NCI-H2081 (cell line): ENCODE measurements at places on chromosomes 2 and 18.

GRCh38 chr2:224401641-224402342 lies at the start of gene FAM124B:
Gene FAM124B (minus strand): TSS chr2:224402107. CDS start chr2:224401768, 339 bp downstream.
- no peak for DNase-seq

- DNase-seq: no peak
These were observed 890.6 kb upstream of the LRRTM1 start for GRCh38 chr2:81195017-81195773.

DNA sequence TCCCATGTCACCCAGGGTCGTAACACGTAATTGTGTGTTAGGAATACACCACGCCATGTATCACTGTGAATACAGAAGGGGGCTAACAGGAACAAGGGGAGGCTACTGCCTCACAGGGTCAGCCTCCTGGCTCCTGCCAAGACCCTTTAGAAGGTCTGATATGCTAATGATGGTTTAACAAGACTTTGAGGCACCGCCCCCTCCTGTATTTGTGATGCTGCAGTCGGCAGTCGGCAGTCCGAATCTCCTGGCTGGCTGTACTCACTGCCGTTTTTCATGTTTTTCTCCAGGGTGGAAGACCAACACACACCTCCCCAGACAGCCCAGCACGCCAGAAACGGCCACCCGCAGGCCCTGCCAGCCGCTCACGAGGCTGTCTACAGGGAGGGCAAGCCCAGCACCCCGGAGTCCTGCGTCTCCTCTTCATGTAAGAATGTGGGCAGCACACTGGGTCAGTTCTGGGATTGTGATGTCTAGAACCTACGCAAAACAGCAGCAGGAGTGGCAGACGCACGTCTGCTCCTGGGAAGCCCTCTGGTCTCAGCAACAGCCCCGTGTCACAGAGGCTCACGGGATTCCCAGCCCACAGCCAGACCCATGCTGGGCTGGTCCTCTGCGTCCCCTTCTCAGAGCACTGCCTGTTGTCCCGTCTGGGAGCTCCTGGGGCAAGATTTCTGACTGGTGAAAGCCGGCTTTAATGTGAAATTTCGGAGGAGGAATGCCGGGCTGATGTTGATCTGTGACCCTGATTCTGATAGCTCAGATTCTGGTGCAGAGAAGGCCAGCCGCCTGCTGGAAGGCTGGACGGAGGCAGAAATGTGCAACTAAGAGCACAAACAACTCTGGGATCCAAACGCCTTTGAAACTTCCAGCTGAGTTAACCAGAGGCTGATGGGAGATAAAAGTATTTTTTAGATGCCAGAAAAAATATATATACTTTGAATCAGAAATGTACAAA lies 39.7 kb upstream of the B3GNT7 start:
- DNase-seq: no peak

DNA sequence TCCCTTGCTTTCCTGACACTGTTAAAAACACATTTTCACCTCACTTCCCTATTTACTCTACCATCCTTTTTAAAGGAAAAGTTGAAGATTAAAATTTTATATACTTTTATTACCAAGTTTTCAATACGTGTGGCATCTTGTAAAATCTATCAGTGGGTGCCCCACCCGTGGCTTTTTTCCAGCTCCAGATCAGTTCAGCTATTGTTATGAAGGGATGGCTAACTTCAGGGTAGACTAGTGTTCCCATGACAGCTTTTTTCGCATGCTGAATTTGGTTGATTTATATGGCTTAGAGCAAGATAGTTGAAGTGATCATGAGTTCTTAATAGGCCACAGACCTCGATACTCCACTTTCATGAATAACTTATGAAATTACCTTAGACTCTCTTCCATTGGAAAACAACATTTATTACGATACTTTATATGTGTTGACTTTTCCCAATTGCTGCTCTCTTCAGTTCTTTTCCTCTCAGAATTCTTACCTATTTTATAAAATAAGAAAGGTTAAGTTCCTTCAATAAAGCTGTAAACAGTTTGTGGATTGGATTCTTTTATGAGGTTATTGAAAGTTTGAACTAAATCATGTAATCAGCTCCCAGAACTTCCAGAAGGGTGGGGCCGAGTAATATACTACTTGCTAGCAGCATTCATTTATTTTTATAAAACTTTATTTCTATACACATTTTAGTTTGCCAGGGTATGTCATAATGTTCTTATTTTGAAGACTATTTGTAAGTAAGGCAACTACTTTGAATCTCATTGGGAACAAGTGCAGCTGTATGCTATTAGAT lies 680.9 kb downstream of the SATB2 start:
- DNase-seq: no peak

GRCh38 chr2:223093436-223094241 lies 41.6 kb downstream of the KCNE4 start:
- DNase-seq: no peak

- DNase-seq: no peak
These were observed 156.5 kb upstream of the TPO start for GRCh38 chr2:1256632-1257324.

DNA sequence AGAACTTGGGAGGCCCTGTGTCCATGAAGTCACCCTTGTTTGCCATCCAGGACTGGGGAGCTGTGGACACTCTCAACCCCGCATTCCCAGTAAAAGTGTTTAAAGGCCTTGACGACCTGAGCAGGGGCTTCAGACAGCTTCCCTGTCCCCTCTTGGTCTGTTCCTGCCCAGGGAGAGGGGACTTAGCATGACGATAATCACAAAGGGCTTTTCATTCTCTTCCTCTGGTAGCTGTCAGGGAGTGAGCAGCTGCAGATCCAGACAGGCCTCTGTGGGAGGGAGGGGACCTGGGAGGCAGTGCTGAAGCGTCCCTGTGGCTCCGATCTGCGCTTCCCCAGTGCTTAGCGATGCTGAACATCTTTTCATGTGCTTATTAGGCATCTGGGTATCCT lies 77.8 kb upstream of the HS6ST1 start:
- no peak for DNase-seq

DNA sequence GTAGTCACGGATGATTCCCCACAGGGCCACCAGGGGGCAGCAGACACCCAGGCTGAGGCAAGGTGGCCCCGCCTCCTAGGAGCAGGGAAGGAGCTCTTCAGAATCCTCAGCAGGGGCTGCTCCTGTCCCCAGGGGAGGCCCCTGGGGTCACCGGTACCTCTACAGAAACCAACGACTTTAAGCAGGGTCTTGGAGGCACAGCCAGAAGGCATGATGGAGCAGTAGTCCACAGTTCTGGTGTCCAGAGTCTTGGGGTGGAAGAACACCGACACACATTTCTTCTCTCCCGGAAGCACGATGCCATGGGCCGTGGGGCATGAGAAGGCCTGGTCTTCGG lies 11.5 kb downstream of the CFAP65 start:
- DNase-seq: peak; percentile 68

DNA sequence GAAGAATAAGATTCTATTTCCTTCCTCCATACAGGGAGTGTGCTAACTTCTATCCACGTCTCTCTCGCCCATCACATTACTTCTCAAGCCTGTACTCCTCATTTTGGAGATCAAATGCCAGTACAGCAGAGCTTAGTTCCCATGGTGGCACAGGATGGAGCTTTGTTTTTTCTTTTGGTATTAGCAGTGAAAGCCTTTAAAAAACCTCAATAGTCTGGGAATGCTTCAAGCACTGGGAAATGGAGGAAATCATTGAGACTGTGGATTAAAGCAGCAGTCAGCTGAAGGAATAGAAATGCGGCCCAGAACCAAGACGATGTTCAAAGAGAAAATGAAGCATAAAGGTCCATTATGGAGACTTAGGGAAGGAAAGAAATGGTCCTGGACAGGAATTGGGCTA lies 102.3 kb downstream of the NRXN1 start:
- DNase-seq: no peak

DNA sequence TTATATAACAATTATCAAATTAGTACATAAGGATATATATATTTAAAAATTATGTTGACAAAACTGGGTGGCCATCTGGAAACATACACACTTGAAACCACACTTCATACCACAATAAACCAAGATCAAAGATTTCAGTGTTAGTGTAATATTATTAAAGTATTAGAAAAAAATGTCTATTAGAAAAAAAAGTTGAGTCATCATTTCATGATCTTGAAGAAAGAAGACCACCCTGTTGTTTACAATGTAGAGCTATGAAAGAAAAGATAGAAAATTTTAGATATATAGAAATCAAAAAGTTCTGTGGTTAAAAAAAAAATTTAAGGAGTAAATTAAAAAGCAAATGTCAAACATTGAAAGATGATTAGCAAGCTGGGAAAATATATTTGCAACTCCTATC lies 224.5 kb upstream of the CDH20 start:
- DNase-seq: no peak

GRCh38 chr2:239249776-239250175 lies 151.0 kb downstream of the HDAC4 start:
- DNase-seq: peak; percentile 6

DNA sequence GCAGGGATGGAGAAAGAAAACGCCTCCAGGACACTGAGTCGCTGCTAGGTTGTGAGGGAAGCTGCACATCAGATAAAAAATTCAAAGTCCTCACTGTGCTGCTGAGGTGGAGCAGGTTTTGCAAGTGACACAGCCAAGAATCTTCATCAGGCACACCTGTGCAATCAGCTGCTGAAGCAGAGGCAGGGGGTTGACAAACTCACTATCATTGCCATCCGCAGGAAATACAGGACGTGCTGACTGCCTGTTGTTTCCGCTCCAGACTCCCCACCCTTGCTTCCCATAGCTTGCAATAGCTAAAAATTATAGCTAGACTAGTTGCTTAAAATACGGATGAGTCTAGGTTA lies 147.8 kb upstream of the FHL2 start:
- no peak for DNase-seq

- DNase-seq: peak; percentile 91
These were observed 312.9 kb downstream of the PRKCE start for GRCh38 chr2:45964223-45964841.

GRCh38 chr2:46434851-46435273 lies 44.5 kb upstream of the TMEM247 start:
- no peak for DNase-seq

DNA sequence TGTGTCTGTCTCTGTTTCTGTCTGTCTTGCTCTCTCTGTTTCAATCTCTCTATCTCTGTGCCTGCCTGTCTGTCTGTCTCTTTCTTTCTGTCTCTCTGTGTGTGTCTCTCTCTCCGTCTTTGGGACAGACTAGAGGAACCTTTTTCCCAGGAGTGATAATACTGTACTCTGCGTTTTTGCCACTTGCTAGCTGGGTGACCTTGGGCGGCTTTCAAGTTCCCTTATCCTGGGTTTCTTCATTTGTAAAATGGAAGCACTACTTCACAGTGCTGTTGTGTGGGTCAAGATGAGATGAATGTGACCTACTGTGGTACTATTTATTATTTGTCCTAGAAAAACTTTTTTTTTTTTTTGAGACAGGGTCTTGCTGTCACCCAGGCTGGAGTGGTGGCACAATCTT lies 42.4 kb downstream of the HPCAL1 start:
- DNase-seq: no peak
